DMS 273 treated with DMSO at 0.1 percent for 48 hours (cell line): ENCODE measurements at places on chromosomes 3 and 15.

DNA sequence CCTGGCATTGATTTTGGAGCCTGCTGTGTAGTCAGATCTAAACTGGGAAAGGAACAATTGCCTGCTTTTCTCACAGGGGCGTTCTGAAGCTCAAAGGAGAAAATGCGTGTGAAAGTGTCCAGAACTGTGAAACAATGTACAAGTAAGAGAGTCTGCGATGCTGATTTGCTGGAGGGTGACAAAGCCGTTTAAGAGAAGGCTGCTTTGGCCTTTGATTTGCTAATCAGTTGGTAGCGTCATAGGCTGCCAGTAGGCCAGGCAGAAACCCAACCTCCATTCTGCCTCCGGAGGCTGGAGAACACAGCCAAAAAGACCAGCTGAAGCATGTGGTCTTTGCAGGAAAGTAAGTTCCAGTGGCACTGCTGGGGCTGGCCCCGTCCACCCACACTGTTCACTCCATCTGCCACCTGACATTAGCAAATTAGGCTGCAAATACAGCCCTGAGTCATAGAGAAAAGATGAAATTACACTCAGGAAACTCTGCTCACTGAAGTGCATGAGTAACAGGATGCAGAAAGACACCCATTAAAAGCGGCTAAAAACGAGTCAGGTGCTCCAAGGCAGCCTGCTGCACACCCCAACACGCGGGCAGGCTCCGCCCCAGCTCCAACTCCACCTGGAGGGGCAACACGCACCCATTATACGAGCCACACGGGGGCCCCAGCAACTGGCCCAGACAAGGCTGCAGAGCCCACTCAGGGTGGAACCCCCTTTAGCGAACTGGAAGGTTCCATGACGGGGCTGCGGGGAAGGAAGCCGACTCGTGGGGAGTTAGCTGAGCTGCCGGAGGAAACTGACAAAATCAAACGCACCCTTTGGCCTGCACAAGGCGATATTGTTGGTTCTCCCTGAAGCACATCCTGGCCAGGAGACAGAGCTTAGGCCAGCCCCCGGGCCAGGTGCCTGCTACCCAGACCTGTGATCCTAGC lies 31.6 kb downstream of the ZDHHC19 start:
- peak; percentile 93 for DNase-seq

- no peak for DNase-seq
Measured at GRCh38 chr3:64805248-64805647, 117.4 kb upstream of the ADAMTS9 start.

GRCh38 chr3:46874430-46874829 lies 3.1 kb upstream of the PTH1R start:
- DNase-seq: no peak

GRCh38 chr3:105157067-105157765 lies 209.5 kb upstream of the ALCAM start:
- no peak for DNase-seq

DNA sequence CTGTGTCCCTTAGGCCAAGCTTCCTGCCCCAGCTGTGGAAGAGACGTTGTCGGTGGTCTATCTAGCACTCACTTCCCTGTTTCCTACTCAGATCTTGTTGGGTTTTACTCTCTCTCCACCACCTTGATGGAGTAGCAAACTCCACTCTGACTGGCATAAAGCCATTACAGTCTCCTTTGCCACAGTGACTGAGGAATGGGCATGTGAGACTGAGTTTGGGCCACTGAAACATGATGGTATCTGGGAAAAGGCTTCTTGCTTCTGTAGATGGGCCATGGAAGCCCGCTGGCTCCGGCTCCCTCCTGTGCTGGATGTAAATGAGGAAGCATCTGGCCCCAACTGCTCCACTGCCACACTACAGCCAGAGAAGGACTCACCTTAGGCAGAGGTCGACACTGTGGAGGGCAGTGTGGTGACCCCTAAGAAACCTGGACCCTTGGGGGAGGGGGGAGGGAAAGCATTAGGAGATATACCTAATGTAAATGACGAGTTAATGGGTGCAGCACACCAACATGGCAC lies 9.4 kb upstream of the CAMK1 start:
- DNase-seq: no peak

DNA sequence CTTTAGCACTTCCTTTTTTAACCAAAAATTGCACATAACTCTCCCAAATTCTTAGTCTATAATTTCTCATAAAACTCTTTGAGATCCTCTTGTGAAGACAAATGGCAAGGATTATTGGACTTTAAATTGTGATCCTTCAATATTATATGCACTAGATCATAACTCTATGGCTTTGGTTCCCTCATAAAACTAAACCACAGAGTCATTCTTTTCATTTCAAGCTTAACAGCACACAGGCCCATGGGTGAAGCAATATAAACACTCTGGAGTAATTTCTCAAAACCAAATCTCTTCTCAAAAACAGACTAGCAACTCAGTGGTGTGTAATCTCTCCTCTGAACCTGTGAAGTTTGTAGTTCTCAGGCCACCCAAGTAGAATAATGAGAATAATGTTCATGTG lies 171.0 kb upstream of the NECTIN3 start:
- DNase-seq: no peak

DNA sequence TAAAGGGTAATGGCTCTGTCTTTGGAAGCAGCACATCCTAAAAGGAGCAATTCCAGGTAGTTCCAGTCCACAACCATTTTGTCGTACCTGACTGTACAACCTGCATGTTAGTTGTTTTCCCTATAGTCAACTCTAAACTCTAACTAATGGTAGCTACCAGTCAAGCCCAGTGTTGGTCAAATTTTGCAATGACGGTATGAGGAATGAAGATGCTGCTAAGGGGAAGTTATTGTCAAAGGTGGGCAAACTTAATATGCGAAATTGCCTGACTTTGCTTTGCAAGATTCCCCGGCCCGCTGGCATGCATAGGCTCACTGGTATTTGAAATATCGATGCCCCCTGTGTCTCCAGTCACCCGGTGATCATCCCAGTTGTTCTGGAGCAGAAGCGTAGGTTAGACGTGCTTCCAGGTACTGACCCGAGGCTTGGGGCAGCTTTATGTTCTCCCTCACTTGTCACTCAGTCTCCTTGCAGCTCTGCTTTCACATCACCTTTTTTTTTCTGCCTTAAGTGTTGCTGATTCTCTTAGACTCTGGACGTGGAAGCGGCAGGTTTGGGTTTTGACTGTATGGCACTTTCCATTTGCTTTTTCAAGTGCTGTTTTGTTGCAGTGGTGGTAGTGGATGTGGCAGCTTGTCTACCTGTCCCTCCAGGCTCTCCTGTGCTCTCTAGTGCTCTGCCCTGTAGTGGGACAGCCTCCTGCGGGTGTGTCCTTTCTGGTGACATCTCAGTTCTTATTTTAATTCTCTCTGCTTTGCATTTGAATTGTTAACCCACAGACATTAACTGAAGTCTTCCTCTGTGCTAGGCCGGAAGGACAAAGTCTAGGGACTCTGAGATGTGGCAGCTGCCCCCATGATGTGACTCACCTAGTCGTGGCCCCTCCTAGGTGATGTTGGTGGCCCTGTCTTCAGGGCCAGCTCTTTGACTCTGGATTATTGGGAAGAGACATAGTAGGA lies 95.8 kb upstream of the UMPS start:
- no peak for DNase-seq

GRCh38 chr3:46884427-46884826 lies 6.9 kb downstream of the PTH1R start:
- no peak for DNase-seq

GRCh38 chr3:122642935-122643334 lies 37.7 kb upstream of the PARP14 start:
- DNase-seq: no peak
